ENCODE measurements at places on chromosomes 7 and 10. TPM values are rescaled to one million over a fixed set of nuclear protein-coding genes. Genes with fewer than 3 reads are reported as not detected.

Gene TMEM236
- 5.0 TPM for total RNA-seq

Gene MDH2
- total RNA-seq: 106 TPM

Gene TMEM229A
- total RNA-seq: not detected

Gene FANK1
- total RNA-seq: 2.6 TPM

Gene INA
- total RNA-seq: not detected

Gene VIPR2
- total RNA-seq: 4.5 TPM

Gene GBX1
- total RNA-seq: not detected

GRCh38 chr7:51009716-51010496, 227.2 kb upstream of the GRB10 start:
- DNase-seq: peak; percentile 65

GRCh38 chr10:52216852-52217251, 97.2 kb upstream of the DKK1 start:
- no peak for DNase-seq

- DNase-seq: no peak
These were observed 22.9 kb upstream of the GRB10 start for GRCh38 chr7:50805447-50806125.

- DNase-seq: no peak
These were observed 28.4 kb upstream of the IFRD1 start for GRCh38 chr7:112421666-112422486.

GRCh38 chr10:98340261-98340939, 72.4 kb upstream of the LOXL4 start:
- DNase-seq: no peak

DNA sequence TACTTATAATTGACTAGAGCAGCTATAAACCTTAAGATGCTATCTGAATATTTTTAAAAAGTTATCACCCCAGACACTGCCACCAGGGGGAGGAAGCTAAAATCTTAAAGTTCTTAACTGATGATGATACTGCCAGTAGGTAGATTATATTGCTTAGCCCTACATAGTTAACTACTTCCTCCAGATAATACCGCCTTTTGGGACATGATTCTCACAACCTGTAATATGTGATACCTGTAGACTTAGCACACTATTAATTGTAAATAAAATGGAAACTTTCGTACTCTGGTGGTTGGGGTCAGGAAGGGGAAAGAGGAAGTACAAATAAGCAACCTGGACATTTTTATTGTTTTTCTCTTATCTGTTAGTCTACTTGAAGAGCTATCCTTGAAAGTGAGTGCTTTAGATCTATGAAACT, 268.9 kb downstream of the ADK start:
- no peak for DNase-seq

GRCh38 chr7:123230147-123230546, 30.4 kb upstream of the SLC13A1 start:
- DNase-seq: no peak

DNA sequence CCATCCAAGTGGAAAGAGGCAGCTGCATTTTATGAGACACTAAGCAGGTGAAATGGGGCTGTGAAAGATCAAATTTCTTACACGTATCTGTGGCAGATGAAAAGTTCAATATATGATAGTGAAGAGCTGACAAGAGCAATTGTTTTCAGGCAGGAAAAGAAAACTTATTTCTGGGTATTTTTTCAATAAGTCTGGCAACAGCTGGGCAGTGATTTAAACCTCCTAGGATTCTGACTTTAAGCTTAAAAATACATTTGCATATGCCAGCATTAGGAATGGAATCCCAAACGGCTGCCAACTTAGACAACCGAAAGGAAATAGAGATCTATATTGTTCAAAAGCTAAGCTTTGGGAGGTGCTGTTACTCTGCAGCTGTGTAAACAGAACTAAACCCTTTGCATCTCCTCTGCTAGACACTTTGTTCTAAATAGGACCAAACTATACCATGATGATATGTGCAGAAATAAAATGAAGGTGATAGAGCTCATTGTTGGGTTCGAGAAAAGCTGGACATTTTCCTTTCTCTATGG, 26.1 kb downstream of the DYNC1I1 start:
- no peak for DNase-seq

- DNase-seq: no peak
These were observed 15.1 kb upstream of the VPS37D start for GRCh38 chr7:73652541-73652949.

DNA sequence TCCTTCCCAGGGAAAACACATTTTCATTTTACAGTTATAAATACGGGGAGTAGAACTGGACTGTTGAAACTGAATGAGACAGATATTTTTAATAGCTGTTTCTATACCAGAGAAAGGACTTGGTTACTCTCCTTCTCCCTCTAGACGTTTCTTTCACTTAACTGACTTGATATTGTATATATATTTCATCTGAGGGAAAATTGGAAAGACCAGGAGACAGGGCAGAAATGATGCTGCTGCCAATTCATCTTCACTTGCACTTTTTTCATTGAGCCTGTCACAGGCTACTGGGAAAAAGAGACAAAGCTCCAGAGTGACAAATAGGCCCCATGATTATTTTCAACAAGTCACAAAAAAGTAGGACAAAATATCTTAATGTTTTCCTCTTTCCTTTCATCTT, 636.0 kb upstream of the TPK1 start:
- no peak for DNase-seq

DNA sequence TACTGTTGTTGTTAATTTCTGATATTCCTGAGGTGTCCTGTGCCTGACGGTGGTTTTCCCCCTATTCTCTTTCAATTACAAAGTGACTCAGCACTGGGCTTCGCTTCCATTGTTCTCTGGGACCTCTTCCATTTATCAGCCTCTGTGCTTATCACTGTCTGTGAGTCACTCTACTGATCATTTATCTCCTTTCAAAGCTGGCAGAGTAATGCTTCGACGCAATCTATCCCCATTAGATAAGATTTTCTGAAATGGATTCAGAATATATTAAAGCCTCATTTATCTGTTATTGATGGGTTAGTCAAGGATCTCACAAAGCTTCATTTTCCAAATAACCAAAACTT, 679.2 kb downstream of the SDK1 start:
- DNase-seq: no peak

GRCh38 chr7:40331915-40332314, 197.1 kb downstream of the SUGCT start:
- DNase-seq: no peak

- DNase-seq: no peak
These were observed 30.0 kb downstream of the SMC3 start for GRCh38 chr10:110597476-110597875.

DNA sequence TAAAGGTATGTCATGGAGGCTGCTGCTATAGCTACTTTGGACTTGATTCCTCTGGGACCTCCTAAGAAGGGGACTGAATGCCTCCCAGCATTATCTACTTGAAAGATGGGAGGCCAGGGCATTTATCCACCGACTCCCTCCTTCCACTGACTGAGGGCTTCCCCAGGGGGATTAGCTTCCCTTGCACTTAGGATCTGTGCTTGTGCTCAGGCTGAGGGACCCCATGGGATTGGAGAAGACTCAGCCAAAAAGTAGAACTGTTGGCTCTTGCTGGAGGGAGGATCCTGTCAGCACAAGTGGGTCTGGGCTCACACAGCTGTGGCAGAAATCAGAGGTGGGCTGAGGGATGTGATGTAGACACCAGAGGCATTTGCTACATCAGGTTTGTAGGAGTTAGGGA, 81.5 kb upstream of the SYPL1 start:
- no peak for DNase-seq

GRCh38 chr7:24200407-24200966, 83.5 kb upstream of the NPY start:
- no peak for DNase-seq

- no peak for DNase-seq
These were observed 247.6 kb upstream of the HGF start for GRCh38 chr7:82017334-82017943.

GRCh38 chr10:27986821-27987220, 12.1 kb downstream of the ODAD2 start:
- no peak for DNase-seq

DNA sequence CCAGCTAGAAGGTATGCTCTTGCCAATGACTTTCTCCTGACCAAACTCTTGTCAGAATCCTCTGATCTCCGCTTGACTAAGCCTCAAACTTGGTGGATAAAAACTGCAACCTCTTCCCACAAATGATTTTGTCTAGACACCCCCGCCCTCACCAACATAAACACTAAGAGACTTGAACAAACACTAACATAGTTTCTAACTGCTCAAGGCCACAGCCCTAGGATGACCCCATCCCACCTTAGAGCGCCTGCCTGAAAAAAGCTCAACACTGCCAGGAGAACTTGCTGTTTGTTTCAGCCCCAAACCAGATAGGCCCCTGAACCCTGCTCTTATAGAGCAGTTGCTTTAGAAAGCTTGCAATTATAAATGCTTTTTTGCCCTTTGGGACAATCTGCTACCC, 71.8 kb downstream of the LRRN3 start:
- DNase-seq: no peak

DNA sequence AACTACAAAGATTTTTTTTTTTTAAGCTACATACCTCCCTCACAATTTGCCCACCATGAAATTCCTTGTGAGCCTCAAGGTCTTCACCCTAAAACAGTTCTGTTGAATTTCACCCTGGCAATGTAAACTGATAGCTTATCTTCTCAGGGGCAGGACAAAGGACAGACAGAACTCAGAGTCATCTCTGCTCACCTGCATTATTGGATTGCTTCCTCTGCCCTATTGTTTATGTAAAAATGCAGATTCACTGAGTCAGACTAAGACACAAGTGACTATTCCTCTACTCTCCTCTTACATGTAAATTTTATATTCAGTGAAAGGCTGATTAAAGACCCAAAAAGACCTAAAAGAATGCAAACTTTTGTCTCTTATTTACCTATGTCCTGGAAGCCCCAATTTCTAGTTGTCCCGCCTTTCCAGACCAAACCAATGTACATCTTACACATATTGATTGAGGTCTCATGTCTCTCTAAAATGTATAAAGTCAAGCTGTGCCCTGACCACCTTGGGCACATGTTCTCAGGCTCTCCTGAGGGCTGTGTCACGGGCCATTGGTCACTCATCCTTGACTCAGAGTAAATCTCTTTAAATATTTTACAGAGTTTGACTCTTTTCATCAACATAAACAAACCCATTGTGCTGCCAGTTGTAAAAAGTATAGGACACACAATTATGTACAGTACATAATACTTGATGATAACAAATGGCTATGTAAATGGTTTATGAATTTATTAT, 440.2 kb downstream of the HTR7 start:
- DNase-seq: no peak

- no peak for DNase-seq
These were observed 74.3 kb downstream of the SAMD9 start for GRCh38 chr7:93043385-93043985.

- no peak for DNase-seq
These were observed 921.3 kb upstream of the AUTS2 start for GRCh38 chr7:68676813-68677535.

- peak; percentile 88 for DNase-seq
These were observed 844 bp downstream of the FBXW4 start for GRCh38 chr10:101693978-101694673.

- DNase-seq: no peak
These were observed 75.3 kb upstream of the AGBL3 start for GRCh38 chr7:134910968-134911367.

DNA sequence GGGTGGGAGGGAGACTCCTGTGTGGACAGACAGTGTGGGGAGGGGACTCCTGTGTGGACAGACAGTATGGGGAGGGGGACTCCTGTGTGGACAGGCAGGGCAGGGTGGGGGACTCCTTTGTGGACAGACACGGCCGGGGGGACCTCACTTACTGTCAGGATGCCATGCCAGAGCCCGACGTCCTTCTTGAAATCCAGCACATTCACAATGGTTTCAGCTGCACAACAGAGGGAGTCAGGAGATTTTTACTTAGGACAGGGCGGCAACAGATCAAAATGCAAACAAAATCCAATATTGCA, 252.3 kb downstream of the ZMYND11 start:
- no peak for DNase-seq

- no peak for DNase-seq
These were observed 49.2 kb downstream of the CHST3 start for GRCh38 chr10:72013202-72013945.

DNA sequence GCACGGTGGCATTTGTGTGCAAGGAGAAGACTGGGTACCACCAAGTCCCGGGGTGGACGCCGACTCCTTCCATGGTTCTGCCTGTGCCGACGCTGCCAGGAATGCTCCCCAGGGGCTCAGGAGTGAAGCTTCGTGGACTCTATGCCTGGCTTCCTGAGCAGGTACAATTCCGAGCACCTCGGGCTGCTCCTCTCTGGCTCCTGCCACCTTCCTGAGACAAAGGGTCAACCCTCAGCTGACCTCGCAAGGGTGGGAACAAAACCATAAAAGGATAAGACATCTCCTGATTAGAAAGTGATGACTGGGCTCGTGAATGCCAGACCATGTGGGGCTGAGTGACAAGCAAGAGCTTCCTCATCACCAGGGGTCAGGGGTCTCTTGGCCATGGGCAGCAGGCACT, 31.8 kb downstream of the CALML3 start:
- DNase-seq: peak; percentile 33

DNA sequence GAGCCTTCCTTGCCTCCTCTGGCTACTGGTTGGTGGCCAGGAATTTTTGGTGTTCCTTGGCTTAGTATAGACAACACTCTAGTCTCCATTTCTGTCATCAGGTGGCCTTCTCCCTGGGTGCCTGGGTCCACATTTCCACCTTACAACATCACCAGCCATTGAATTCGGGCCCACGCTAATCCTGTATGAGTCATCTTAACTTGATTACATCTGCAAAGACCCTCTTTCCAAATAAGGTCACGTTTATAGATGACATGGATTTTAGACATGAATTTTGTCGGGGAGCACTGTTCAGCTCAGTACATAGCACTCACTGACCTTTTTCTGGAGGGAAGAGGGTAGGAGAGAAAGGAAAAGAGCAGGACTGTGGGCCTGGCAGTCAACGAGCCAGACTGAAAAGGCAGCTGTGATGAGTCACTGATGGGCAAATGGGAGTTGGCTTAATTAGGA, 39.4 kb downstream of the MMRN2 start:
- no peak for DNase-seq

DNA sequence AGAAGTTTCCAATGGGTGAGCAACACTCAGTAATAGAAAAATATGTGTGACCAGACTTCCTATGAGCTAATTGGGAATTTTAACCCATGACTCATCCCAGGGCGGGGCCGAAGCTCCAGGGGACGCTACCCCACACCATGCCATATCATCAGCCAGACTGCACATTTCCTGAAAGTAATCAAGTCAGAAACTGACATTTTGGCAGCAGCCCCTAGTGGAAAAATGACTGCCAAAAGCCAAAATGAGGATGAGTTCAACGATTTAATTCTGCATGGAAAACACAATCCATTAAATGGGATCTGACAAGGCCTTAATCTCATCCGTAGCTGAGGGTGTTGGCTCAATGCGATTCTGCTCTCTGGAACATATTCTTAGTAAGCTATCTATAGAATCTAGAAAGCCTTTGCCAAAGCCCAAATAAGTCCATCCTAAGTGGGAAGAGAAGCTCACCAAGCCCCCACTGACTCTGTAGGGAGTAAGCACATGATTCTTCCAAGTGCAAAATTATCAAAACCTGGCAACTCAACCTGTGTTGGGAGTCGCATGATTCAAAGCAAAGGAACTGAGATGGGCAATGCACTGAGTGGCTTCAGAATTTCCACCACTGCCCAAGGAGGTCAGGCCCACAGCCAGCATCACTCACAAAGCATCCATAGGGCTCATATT, 93.1 kb upstream of the PDE1C start:
- no peak for DNase-seq

GRCh38 chr10:120999868-121000267, 148.7 kb downstream of the WDR11 start:
- no peak for DNase-seq
